ENCODE measurements at places on chromosomes 6 and 20.

GRCh38 chr6:163529605-163530004, 115.1 kb downstream of the QKI start:
- DNase-seq: peak; percentile 60

DNA sequence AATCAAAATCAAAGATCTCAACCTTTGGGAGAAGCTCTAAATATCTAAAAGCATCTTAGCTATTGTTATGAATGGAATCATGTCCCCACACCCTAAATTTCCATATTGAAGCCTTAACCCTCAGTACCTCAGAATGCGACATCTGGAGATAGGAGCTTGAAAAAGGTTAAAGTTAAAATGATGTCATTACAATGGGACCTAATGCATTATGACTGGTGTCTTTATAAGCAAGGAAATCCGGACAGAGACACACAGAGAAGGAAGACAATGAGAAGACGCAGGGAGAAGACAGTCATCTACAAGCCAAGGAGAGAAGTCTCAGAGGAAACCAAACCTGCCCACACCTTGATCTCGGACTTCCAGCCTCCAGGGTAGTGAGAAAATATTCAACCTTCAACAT, 46.1 kb downstream of the KIF13A start:
- DNase-seq: no peak

DNA sequence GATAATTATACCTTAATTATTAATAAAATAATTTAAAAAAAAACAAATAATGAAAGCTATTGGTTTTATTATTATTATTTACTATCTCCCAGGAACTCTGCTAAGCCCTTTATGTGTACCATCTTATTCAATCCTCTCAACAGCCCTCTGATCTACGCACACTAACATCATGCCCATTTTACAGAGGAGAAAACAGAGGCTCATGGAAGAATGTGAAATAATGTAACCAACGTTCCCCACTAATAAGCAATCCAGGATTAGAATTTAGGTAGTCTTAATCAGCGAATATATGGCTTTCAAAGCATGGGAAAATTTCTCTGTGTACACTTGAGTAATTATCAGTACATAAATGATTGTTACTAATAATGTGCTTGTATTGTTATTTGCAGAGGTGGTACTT, 89.0 kb downstream of the MAFB start:
- no peak for DNase-seq

DNA sequence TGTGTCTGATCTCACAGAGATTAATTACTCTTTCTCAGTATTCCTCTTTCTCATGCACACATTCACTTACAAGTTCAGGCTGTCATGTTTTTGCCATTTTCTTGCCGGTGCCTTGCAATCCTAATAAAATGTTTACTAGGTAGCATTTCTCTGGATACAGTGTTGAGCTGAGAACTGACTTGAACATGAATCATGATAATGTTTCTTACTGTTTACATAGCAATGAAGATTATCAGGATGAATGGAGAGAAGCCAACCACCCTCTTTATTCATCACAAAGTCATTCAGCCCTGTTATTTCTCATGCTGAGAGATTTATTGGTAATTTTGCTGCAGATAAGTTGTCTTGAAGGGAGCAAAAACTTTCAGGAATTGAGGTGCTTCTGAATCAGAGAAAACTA, 185.5 kb upstream of the ECI2 start:
- no peak for DNase-seq

- DNase-seq: no peak
These were observed 39.2 kb upstream of the TXLNB start for GRCh38 chr6:139330826-139331500.

- DNase-seq: no peak
These were observed 175.6 kb downstream of the DTNBP1 start for GRCh38 chr6:15487262-15487661.

GRCh38 chr6:169988769-169989550, 237.5 kb downstream of the ERMARD start:
- DNase-seq: no peak

- DNase-seq: no peak
These were observed 3.2 kb downstream of the TTBK1 start for GRCh38 chr6:43246301-43247113.

DNA sequence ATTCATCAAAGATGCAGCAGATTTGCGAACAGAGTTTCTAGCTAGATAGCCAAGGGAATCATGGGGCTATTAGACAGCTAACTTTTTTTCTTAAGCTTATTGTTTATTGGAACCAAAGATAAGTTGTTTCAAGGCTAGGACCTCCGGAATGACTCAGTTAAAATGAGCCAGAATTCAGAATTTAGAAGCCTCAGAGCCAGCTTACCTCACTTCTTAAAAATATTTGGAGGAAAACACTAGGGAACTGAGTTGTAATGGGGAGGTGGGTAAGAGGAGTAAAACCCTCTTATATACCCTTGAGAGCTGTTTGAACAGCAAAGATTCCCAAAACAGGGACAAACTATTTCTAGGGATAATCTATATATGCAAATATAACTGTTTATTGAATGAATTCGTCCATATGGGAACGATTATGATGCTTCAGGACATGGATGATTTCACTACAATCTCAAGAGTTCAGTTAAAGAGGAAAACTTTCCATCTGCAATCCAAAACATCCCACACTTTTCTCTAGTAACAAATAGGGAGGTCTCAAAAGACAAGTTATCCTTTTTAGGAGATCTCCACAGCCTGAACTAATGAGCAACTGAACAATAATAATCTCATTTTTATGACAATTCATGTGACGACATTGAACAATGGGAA, 12.6 kb upstream of the CARMIL1 start:
- no peak for DNase-seq

DNA sequence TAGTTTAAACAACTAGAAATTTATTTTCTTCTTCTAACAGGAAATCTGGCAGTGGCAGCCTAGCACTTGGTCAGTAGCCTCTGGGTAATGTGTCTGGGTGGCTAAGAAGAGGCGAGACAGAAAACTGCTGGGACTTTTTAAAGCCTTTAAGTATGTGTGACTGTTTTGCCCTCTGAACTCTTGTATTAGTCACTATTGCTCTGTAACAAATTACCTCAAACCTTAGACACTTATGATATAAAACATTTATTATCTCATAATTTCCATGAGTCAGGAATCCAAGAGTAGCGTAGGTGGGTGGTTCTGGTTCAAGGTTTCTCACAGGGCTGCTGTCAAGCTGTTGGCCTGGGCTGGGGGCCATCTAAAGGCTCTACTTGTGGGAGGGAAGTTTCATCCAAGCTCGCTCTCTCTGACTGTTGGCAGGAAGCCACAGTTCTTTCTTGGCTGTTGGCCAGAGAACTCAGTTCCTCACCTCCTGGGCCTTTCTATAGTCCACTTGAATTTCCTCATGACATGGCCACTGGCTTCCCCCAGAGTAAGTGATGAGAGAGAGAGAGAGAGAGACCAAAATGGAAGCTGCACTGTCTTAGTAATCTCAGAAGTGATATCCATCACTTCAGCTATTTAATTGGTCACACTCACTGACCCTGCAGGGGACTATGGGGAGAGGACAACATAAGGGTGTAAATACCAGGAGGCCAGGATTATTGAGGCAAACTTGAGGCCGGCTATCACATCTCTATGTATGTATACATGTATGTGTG, 17.4 kb upstream of the TBC1D22B start:
- DNase-seq: peak; percentile 84

DNA sequence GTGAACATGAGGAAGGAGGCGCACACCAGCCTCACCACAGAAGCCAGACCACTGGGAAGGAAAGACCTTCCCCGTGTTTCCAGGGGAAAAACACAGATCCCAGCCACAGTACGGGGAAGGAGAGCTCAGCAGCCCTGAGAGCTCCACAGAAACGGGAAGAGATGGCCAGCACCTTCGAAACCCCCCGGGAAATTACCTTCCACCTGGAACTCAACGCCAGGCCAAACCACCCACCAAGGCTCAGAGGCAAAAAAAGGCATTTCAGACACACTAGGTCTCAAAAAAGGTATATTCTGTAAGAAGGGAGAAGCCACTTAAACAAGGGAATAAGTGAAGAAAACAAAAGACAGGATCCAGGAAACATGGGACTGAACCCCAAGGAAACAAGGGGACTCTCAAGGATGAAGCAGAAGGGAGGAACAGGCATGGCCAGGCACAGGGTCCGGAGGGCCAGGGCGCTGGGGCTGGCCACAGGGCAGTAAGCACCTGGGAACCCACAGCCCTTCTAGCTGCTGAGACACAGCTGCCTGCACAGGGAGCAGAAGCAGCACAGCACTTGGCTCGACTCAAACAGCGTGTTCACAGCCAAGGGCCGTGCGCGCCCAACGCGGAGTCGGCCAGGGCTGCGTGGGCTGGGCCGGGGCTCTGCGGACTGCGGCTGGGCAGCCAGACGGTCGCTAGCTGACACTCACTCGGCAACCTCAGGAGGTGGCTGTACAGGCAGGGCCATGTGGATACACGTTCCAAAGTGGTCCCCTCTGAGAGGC, 44.6 kb downstream of the TAF4 start:
- DNase-seq: no peak

DNA sequence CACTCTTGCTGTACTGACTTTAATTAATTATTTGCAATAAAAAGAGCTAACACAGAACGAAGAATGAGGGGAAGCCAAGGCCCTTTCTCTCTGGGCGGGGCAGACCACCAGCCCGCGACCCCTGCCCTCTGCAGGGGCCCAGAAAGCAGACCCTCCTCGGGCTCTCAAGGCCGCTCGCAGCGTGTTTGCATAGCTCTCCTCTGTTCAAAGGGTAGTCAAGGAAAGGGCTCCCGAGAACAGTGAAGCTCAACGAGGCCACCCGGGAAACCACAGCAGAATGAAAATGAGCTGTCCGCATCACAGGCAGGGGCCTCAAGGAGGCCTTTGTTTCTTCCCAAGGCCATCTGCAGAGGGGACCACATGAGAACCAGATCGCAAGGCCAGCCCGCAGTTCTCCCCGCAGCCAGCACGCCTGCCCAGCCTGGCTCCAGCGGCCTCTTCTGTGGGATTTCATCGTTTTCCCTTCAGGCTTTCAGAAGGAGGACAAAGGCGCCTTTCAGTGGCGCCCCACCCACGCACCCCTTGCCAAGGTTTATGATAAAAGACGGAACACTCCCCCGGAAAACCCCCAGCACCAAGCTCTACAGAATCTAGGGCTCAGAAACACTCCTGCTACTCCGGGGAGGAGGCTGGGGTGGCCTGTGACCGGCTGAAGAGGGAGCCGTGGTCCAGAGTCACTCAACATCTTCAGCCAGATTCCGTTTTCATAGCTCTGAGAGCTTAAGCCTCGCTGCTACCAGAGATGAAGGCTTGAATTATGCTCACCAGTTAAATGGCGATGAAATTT, 25.3 kb downstream of the ACSS1 start:
- DNase-seq: no peak

- no peak for DNase-seq
These were observed 4.9 kb downstream of the POLR1C start for GRCh38 chr6:43521836-43522235.

DNA sequence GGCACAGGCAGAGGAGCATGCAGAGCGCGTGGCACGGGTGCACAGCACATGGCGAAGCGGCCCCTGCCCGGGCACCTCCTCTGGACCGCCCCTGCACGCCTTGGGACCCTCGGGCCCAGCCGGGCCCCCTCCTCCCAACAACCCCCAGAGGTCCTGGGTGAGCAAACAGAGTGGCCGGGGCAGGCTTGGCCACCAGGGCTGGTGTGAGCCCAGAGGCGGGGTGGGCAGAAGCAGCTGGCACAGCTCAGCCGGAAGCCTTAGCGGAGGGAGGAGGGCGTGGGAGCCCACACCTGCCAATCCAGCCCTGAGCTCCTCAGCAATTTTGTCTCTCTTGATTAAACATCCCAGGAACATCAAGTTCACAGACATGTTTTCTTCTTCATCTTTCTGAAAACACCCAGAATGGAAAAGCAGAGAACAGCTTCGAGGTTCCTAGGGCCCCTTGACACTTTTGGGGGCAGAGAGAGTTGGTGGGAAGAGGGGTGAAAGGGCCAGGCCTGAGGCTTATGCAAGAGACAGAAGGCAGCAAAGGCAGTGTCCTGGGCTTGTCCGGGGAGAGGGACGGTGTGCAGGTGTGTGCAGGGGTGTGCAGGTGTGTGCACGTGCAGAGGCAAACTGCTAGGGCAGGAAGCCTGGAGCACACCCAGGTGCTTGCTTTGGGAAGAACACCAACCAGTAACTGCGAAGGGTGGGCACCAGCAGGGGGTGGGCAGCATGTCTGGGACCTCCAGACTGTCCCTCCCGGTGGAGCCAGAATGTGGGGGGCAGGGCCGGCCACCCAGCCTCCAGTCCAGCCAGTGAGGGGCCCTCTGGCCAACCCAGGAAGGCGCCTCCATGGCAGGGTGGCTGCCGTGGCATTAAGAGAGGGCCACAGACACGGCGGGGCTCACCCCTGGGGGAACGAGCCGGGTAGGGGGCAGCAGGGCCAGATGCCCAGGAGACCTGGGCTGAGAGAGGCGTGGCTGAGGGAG, 4.8 kb downstream of the HRH3 start:
- DNase-seq: no peak

DNA sequence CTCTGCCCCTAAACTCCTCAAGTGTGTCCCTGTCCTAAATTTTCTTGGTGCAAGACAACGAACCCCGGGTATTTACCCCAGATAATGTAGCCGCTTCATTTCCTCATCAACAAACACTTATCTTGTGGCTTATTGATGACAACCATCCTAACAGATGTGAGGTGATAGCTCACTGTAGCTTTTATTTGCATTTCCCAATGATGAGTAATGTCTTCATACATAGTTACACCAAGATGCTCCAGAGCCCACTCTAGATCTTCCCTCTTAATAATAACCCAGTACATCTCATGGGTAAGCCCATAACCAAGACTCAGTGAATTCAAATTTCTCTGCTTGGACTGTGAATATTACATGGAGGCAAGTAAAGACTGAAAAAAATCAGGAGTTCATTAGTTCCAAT, 48.2 kb upstream of the BEND6 start:
- no peak for DNase-seq

DNA sequence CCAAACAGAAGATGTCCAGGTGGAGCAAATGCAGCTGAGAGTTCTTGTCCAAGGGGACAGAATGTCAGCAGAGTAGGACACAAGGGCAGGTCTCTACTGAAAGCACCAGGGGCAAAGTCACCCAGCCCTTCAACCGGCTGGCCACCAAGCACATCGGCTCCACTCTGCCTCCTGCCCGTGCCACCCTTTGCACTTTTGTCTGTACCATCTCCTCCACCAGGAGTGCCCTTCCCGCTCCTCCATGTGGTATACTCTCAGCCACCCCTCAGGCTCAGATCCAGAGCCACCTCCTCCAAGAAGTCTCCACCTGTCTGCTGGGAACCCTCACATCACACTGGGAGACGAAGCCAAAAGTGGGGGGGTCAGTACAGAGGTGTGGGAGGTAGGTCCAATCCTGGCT, 4.1 kb upstream of the HSPA12B start:
- no peak for DNase-seq

GRCh38 chr6:150627585-150628025, 27.9 kb downstream of the PLEKHG1 start:
- DNase-seq: no peak

Measured in SJSA1 (cell line).